ENCODE measurements at places on chromosomes 11 and 22.

DNA sequence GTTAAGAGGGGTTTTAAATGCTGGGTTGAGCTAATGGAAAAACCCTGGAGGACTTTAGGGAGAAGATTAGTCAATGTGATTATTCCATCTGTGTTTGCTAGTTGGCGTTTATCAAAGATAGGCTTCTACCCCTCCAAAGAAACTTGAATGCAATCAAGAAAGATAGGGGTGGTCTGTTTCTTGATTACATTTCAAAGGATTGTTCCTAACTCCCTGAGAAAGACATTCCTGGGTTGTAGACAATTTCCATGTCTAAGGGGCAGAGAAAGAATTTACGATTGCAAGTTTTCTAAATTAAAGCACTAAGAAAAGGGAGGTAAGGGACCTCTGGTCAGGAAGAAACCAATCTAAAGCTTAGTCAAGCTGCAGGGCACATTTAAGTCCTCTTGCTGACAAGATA, 2268.7 kb downstream of the LRRC4C start:
- DNase-seq, result no peak

DNA sequence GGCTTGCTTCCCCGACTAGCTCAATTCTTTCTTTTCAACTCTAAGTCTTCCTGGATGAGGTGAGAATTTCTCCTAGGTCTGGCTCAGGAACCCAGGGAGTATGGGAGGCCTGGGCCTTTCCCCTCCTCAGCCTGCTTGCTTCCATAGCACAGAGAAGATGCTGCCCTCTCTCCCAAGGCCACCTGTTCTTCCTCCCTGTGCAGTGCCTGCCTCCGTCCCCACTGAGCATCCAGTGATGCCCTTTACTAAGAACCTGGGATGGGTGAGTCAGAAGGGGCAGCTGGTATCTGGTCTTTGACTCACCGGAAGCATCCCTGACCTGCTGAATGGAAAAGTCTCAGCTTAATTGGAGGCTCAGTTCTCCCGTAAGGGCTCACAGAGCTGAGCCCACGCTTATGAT, 607.9 kb downstream of the BUD13 start:
- no peak for DNase-seq

DNA sequence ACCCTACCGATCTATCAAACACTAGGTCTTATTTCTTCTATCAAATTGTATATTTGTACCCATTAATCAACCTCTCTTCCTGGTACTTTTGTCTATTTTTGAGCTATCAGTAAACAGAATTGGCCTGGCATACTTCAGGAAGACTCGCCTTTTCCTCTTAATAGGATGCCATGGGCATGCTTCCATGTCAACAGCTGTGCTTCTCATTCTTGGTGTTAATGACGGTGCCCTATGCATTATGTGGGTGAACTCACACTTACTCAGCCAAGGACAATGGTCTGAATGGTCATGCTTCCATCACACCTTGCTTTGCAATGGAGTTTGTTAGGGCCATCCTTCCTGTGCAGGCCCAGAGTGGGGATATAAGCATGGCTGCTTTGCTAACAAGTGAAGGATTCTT, 521.8 kb downstream of the MIAT start:
- no peak for DNase-seq

- no peak for DNase-seq
Measured at GRCh38 chr22:34017205-34017604, 96.9 kb upstream of the LARGE1 start.

DNA sequence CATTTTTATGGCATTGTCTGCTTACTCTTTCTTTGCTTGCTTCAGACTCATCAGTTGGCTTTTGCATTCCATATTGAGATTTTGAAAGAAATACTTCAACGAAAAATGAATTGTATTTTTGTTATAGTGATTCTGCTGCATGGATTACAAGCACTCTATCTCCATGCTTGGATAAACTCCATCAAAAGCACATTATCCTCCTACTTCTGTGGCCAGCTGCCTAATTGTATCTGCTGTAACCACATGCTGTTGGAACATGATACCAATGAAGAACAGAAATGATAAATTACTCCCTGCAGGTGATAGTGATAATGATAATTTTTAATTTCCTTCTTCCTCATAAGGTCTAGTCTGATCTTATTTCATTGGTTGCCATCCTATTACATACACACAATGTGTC, 100.8 kb downstream of the PRMT3 start:
- no peak for DNase-seq

GRCh38 chr11:70167723-70168404, 35.2 kb upstream of the FADD start:
- DNase-seq, result no peak

- DNase-seq, result no peak
Measured at GRCh38 chr11:72226701-72227100, 2.1 kb downstream of the INPPL1 start.

DNA sequence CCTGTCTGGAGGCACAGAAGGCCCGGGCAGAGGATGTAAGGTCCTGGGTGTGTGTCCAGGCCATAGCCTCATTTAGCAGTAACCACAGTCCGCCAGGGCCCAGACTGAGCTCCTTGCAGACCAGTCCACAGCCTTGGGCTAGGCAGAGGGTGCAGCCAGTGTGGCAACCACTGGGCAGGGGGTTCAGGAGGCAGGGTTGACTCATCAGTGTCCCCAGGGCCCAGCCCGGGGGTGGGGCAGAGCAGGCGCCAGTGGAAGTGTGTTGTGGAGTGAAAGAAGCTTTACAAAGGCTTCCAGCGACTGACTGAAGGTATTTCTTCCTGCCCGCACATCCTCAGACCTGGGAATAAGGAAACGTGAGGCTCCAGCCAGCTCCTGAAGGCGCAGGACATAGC, 27.7 kb upstream of the WNT11 start:
- DNase-seq, result no peak

DNA sequence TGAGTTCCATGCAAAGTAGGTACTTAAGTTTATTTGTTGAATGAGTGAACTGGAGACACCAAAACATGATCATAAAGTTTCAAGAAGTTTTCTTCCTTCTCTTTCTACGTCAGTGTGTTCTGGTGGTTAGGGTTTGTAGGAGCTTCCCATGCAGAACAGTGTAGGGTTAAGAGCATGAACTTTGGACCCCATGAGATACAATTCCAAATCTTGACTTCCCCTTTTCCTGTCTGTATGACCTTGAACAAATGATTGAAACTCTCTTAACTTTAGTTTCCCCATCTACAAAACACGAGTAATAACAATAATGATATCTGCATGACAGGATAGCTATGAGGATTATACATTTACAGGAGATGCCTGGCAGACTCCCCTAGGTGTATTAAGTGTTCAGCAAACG, 41.0 kb upstream of the TENM4 start:
- DNase-seq, result no peak

DNA sequence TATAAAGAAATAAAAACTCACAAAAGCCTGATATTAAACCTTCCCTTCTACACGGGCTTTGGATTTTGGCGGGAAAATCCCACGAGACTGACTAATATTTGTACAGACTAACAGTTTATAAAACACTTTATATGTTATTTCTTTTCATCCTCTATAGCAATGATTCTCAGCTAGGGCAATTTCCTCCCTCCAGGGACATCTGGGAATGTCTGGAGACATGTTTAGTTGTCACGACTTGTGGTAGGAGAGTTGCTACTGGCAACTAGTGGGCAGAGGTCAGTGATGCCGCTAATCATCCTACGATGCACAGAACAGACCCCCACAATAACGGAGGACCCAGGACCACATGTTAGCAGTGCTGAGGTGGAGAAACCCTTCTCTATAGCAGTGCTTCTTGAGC, 304.8 kb upstream of the PITPNB start:
- DNase-seq, result no peak

DNA sequence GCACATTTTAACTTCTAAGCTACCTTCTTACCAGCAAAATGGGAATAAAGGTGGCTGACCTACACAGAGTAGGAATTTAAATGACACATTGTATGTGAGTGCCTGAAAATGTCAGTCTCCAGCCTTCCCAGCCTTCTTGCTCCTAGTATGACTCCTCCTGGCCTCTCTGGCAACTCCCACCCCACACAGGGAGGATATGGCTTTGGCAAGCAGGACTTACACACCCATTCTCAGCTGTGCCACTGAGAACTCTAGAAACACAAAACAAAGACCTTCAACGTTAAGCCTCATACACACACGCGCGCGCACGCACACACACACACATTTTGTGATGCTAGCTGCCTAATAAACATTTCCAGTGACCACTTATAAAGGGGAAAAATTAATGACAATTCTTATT, 65.8 kb downstream of the PACSIN2 start:
- peak; percentile 70 for DNase-seq

- DNase-seq, result no peak
Measured at GRCh38 chr11:67289226-67289650, at the start of gene ANKRD13D. Gene ANKRD13D (plus strand): TSS chr11:67289303. CDS start chr11:67289461, 158 bp downstream.

DNA sequence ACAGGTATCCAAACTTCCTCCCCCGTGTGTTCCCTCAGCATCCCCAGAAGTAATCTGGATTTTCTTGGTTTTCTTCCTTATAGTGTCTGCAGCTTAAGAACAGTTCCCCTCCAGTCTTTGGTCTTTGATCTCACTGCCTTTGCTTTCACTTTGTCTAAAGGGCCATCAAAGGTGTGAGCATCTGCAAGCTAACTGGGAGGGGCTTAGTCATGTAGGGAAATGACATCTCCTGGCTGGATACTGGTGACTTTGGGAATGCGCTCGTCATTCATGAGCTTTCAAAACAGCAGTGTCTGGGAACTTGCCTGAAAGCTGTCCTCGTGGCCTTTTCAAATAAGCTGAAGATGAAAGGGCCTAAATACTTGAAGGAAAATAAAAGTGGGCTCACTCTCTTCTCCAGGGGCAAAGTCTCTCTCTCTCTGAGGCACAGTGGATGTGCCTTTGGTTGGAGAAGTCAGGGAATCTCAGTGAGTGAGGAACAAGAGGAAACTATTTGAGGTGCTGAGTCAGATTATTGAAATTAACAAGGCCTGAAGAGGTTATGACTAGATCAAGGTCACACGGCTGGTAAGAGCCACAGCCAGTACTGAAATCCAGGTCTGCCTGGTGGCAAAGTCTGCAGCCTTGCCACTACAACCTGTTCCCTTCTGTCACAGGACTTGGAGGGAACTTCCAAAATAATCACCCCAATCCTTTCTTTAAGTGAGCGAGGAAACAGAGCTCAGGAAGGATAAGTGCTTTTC, 45.6 kb upstream of the TENM4 start:
- no peak for DNase-seq

DNA sequence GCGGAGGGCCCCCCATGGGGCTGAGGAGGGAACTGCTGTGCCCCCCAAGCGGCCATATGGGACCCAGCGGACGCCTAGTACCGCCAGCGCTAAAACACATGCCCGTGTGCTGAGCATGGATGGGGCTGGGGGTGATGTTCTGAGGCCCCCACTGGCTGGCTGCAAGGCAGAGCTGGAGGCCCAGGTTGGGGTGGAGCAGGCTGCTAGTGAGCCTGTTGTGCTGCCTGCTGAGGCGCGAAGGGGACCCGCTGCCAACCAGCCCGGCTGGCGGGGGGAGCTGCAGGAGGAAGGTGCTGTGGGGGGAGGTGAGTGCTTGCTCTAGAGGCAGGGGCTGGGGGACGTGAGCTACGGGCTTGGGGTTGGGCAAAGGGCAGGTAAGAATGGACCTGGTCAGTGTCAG, 3.2 kb downstream of the PCNX3 start:
- DNase-seq, result no peak

GRCh38 chr11:102121329-102121728, 11.1 kb downstream of the YAP1 start:
- DNase-seq, result peak; percentile 48

DNA sequence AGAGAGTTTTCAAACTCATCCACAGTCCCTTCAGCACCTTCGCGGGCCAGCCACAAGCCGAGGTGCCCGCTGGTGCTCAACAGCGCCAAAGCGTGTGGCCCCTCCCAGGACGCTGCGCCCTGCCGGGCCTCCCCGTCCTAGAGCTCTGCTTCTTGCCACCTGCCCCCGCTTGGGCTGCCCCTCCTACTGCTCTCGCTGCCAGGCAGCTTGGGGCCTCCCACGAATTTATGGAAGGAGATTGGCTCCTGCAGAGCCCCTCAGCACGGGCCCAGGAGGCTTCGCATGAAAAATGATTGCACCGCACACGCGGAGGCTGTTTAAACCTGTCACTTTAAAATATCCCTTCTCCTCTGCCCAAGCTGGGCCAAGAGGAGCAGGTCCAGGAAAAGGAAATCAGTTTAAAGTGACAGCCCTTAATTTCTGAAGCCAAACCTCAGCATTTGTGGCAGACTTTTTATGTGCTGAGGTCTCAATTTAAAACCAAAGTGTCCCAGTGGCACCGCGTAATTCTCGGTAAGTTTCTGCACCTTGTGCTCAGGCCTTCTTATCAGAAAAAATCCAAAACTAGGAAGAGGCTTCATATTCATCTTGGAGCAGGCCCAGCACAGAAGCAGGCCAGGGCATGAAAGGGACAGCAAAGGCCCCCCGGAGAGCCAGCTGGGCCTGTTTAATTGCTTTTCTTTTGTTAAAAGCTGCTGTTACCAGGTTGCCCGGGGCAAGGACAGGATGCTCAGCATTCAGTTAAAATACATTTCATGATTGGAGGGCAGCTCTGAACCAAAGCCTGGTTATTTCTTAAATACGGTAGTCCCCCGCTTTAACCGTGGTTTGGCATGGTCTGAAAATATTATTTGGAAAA, 303.6 kb downstream of the OPCML start:
- DNase-seq, result no peak

DNA sequence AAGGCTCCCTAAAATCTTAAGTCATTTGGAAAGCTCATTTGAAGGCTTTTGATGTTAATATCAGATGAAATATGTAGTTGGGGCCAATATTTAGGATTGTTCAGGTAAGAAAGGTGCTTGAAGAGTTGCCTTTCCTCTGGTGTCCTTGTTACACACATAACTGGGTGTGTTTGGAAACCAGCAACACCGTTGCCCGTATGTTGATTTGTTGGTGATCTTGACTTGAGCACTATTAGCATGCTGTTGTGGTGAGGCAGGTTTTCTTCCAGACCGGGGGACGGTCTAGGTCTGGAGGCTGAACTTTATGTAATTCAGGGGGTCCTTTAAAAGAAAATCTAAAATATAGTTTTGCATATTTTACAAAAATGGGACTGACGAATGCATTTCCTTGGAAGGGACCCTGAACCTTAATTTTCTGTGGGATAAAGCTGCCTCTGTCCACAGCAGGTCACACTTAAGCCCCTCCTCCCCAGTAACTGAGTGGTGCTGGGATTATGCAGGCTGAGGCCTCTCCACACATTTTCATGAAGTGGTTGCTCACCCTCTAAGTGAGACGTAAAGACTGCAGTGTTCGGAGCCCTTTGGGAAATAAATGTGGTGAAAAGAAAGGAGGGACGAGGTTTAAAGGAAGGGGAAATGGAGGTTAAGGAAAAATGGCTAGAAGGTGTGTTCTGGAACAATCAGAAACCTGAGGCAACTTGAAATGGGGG, 1.8 kb downstream of the YWHAH start:
- peak; percentile 60 for DNase-seq
